ENCODE measurements at places on chromosomes 4 and X.

GRCh38 chrX:56600141-56600540, 36.7 kb downstream of the UBQLN2 start:
- no peak for DNase-seq

DNA sequence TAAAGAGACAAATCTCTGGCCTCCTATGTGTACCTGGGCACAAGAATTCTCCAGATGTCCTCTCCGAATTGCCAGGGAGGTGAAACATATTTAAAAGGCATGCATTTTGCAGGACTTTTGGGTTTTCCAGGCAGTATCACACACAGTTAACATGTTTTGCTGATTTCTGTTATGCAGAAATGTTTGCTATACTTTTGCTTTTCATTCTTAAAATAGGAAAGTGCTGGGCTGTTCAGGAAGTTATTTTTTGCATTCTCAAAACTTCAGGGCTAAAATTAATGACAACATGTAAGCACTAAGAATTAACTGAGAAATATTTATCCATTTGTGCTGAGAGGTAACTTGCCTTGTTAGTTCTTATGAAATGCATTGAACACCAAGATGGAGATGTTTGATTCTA, 390.7 kb upstream of the CTSO start:
- no peak for DNase-seq

DNA sequence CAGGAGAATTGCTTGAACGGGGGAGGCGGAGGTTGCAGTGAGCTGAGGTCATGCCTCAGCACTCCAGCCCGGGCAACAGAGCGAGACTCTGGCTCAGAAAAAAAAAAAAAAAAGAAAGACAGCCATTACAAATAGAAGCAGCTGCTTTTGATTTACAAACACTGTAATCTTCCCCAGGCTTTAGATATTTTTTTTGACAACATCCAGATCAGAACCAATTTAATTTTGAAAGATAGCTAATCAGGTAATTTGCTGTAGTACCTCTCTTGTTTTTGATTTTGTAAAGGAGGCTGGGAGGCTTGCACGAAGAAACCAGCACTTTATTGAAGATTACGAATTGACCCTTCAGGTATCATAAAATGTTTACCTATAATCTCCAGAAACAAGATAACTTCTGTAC, 107.0 kb downstream of the LDB2 start:
- DNase-seq: no peak

DNA sequence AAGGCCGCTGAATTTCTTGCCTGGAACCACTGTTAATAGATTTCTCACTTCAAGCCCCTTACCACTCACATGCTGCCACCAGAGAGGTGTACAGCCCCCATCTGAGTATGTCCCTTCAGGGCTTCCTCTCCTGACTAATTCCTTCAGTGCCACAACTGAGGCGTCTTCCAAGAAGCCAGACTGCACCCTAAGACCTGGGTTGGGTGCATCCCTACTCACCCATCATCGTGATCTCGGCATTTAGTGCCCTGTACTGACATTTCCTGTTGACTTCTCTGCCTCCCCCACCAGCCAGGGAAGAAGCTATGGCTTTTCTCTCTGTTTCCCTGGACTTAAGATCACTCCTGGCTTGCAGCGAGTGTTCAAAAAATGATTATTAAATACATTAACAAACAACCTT, 40.4 kb upstream of the MAP3K15 start:
- no peak for DNase-seq

- DNase-seq: no peak
Observed at GRCh38 chr4:1716065-1716945, 4.2 kb upstream of the SLBP start.

DNA sequence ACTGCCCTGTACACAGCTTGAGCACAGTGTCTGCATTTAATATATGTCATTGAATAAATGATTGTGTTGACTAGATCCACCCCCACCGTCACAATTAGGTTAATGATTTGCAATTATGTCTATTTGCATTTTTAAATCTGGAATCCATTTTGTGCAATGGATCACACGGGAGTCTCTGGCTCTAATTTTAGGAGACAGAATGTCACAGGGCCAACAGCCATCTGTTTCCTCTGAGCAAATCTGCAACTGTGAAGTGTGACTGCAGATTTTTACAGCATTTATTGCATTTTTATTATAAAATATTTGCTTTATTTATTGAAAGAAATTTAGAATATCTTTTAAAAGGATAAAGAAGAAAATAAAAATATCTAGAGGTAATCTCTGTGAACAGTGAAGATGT, 316.8 kb downstream of the HS3ST1 start:
- no peak for DNase-seq
